HCEC 1CT (cell line): ENCODE measurements at places on chromosomes 4 and X.

GRCh38 chr4:153728660-153729059, 31.2 kb downstream of the RNF175 start:
- no peak for DNase-seq

GRCh38 chr4:11424000-11424399, 4.7 kb downstream of the HS3ST1 start:
- no peak for DNase-seq

DNA sequence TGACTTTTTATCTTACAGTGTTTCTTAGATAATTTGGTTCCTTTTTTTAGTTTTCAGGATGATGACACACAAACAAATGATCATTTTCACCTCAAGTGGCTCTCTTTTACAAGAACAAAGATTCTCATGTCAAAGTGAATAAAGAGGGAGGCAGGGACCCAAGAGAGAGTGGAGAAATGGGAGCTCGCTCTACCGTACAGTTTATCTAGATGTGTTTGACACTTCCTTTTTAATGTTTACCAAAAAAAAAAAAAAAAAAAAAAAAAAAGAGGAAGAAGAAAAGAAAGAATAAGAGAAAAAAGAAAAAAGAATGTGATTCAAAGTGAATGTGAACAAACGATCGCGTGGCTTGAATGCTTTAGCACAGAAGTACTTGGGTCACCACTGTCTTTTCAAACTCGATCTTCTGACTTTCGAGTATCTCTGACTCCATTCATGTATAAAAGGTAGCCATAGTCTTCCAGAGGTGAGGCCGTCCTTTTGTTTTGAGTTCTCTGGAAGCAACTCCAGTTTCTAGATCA, 75.6 kb upstream of the GRXCR1 start:
- DNase-seq = no peak

- DNase-seq = no peak
Observed at GRCh38 chr4:102404431-102404969, 59.2 kb upstream of the SLC39A8 start.

DNA sequence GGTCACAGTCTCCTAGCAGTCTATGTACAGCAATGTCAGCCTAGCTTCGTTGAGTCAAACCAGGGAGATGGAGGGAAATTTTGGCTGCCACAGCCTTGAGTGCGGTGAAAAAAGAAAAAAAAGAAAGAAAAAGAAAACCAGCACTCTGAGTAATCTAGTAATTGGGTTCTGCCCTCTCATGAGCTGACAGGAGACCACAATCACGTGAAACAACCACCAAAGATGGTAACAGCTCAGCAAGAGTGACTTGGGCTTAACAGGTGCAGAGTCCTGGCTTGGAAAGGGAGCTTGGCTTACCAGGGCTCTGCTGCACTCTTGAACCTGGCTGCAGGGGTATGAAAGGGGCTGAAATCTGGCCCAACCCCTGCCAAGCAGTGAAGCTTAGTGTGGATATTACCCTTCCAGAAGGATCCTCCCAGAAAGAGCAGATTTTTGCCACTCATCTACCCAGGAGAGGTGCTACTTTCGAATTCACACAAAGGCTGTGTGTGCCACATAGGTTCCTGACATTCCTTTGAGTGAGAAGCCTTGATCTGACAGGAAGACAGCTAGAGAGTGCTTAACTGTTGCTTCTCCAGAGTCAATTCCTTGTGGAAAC, 350.3 kb downstream of the PTTG2 start:
- no peak for DNase-seq

- DNase-seq = no peak
Observed at GRCh38 chrX:37509349-37509748, 62.1 kb upstream of the LANCL3 start.

GRCh38 chrX:41009850-41010846, 75.1 kb upstream of the USP9X start:
- DNase-seq = peak; percentile 73

DNA sequence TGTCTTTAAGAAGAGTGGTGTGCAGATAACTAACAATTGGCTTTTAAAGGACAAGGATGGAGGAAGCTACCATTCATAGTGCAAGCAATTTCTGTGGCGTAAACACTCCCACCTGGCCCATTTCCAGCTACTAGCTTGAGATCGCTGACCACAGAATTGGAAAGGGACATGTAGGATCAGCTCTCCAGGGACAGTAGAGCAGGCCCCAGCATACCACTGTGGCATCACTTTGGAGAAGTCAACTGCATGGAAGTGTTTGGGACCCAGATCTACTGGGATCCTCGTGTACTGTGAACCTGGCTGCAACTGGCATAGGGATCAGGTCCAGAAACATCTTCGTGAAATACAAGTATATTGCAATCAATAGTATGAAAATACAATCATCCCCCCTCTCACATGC, 515.0 kb downstream of the INPP4B start:
- DNase-seq = no peak

GRCh38 chr4:168847771-168848502, 162.1 kb downstream of the CBR4 start:
- DNase-seq = no peak

- no peak for DNase-seq
Observed at GRCh38 chr4:90840828-90841227, 713.6 kb downstream of the CCSER1 start.

DNA sequence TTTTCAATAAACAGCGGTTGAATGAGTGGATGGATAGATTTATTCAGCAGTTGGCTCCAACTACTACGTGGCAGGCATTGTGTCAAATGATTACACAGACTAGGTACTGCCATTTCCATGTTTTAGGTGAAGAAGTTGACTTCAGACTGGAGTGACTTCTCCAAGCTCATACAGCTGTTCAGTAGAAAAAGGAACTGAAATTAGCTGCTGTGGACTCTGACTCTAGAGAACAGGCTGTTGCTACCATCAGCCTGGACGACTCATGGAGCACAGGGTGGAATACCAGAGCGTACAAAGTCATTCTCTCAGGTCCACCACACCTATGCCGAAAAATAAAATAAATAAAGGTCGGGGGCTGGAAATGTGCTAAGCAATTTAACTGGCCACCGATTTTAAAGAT, 45.3 kb downstream of the TENM3 start:
- DNase-seq = no peak

DNA sequence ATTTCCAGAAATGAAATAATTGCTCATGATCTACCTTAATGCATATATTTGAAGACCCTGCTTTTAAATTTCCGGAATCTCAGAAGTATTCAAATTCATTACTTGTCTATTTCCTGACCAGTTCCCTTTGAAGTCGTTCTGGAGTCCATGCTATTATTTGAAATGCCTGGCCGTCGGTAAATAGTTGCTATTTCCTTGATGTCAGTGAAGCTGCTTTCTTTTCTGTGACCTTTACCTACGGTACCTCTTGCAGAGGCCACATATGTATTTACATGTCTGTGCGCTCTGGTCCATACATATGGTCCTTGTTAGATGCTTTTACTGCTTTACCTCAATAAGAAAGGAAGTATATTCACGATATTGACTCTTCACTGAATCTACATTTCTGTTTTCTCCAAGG, 199.7 kb downstream of the PAPSS1 start:
- no peak for DNase-seq

DNA sequence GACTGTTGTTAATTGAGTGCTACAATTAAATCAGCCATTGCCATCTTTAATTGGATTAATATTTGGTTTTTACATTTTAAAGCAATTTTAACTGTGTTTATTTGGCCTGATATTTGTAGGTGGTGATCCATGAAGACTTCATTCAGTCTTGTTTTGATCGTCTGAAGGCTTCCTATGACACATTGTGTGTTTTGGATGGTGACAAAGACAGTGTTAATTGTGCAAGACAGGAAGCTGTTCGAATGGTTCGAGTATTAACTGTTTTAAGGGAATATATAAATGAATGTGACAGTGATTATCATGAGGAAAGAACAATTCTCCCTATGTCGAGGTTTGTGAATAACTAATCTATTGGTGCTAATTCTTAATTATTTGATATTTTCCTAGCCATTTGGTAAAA, 82.6 kb downstream of the USP9X start:
- DNase-seq = no peak

GRCh38 chr4:23333556-23333945, 556.3 kb downstream of the PPARGC1A start:
- DNase-seq = no peak

GRCh38 chr4:119118397-119118796, 17.2 kb upstream of the MYOZ2 start:
- peak; percentile 7 for DNase-seq

GRCh38 chr4:147938496-147938895, 206.6 kb downstream of the ARHGAP10 start:
- DNase-seq = no peak

- no peak for DNase-seq
Observed at GRCh38 chr4:67087897-67088296, 457.4 kb downstream of the CENPC start.

DNA sequence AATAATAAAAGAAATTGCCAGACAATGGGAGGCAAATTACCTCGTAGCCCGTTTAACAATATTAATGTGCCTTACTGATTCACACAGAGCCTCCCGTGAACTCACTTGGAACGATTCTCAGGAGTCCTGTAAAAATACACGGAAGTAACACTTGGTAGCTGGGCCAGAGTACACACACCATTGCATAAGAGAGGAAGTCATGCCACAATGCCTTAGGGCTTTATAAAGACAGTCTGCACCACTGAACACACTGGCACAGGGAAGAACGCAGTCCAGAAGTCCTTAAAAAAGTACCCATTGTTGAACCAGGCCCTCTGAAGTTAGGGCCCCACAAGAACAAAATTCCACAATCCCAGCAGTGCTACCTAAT, 15.1 kb downstream of the SLC2A9 start:
- no peak for DNase-seq
